ENCODE measurements at places on chromosomes 6 and 20. TPM values are rescaled to one million over a fixed set of nuclear protein-coding genes. Genes with fewer than 3 reads are reported as not detected.

The MYCT1 gene
- 13.3 TPM for total RNA-seq

DNA sequence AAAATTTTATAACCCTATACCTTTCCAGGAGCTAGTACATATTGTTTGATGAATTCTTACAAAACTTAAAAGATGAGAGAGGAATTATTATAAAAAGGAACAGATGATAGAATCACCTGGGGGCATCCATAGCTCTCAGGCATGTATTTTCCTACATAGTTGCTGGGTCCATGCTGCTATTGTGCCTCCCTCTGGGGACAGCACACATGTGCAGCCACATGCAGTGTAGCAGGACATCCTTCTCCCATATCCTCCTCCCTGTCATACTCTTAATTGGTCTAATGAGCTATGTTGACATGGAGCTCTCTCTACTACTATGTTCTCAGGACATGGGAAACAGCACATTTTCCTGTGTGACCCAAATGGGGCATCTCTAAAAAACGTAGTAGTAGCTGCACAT, 898.2 kb upstream of the MAP3K7 start:
- DNase-seq, result no peak

The EYS gene
- total RNA-seq, result not detected

GRCh38 chr6:66421570-66421969, 714.5 kb upstream of the EYS start:
- DNase-seq, result no peak

The E2F1 gene
- 2.9 TPM for total RNA-seq

The COL9A3 gene
- total RNA-seq, result 13.4 TPM

The TFAP2C gene
- 2.3 TPM for total RNA-seq

DNA sequence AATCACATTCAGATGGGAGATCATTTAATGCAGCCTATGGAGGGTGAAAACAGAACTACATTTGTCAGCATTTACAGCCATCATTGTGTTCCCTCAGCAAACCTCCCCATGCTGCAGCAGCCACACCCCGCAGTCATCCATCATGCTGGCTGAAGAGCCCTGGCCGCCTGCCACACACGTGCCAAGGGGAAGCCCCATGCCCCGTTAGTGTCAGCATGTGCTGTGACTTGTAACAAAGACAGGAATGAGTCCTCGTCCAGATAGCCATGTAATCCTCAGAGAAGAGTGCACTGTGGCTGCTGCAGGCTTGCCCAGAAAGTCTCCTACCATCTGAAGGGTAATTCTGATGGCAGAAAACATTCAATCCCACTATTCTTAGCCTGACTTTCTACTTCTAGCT, 1097.8 kb downstream of the KIF16B start:
- DNase-seq, result no peak

GRCh38 chr6:20112241-20112640, 100.0 kb downstream of the MBOAT1 start:
- no peak for DNase-seq

DNA sequence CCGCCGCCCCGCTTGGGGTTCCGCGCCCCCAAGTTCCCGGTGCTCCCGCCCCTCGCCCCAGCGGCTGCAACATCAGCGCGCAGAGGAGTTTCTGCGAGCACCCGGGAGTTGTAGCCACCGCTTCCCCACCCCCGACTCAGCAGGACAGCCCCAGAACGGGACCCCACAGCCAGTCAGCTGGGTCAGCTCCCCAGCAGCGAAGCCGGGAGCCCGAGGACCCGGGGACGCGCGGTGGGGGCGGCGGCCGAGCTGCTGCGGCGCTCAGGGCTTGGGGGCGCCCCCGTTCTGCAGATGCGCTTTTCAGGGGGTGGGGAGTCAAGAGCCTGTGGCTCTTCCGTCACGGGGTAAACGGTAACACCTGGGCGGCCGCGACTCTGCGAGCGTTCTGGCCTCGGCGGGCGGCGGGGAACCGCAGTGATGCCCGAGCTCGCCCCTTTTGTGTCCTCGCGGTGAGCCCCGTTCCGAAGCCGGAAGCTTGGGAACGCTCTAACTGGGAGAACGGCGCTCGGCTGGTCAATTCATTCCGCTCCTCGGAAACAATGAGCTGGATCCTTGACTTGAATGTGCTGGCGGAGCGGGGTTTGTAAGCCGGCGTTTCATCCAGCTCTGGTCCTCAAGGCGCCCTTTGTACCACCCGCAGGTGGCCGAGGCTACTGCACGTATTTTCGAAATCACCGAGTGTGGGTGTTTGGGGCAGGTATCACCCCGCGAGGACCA, 774 bp downstream of the PLEKHG1 start:
- DNase-seq, result no peak

DNA sequence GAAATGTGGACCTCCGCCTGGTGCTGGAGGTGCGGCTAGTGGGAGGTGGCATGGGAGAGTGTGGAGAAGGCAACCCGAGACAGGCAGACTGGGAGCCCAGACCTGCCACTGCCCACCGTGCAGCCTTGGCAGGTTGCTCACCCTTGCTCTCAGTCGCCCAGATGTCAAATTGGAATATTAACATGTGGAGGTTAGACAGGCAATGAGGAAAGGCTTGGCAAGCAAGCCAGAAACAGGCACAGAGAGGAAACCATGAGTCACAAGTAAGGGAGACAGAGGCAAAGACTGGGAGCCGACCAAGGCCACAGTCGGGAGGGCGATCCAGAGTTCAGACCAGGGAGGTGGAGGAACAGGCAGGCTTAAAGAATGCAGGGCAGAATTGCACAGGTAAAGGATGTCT, 178.2 kb downstream of the FOXC1 start:
- no peak for DNase-seq

The NKX2-2 gene
- total RNA-seq, result not detected

GRCh38 chr20:63382551-63383300, 21.6 kb upstream of the CHRNA4 start:
- DNase-seq, result no peak

The HNF4A gene
- total RNA-seq, result 0.63 TPM

The HCK gene
- 9.0 TPM for total RNA-seq

DNA sequence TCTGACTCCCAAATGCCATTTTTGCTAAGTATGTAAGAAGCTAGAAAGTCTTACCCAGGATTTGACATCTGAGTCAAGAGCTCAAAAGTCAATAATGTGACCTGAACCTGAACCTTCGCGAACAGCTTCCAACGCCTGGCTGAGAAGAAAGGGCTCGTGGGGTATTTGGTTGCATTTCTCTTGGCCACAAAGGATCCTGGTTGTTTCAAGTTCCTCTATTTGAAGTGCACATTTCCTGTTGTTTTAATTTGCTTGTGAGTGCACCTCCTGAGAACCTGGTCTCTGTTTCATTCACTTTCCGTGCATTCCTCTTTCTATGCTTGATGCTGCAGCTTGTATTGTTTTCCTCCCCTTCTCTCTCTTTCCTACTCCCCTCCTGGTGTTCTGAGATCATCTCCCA, 212.5 kb downstream of the FOXA2 start:
- DNase-seq, result no peak

The CCDC170 gene
- total RNA-seq, result 0.42 TPM

- no peak for DNase-seq
Measured at GRCh38 chr6:45983062-45983461, 32.6 kb downstream of the CLIC5 start.

The NFKBIL1 gene
- 24.4 TPM for total RNA-seq

- no peak for DNase-seq
Measured at GRCh38 chr20:31945785-31946184, 6.1 kb downstream of the PDRG1 start.

DNA sequence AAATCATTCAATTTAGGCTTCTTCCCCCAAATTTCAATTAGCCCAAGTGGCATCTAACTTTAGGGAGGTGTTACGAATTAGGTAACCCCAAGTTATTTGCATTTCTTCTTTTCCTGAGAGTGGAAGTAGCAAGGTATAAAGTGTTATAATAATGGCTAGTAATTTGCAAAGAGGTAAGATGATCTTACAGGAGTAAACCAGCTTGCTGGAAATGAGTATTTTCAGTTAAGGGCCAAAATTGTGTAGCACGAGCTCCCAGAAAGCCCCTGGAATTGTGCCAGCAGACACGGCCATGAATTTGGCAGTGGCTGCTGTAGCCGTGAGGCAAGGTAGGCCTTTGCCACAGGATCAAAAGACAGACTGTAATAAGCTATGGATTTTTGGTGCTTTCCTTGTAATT, 38.0 kb downstream of the CITED2 start:
- no peak for DNase-seq

- DNase-seq, result peak; percentile 96
Measured at GRCh38 chr6:36442671-36443470, at the start of the genes KCTD20 and PXT1. Gene KCTD20, plus strand, starts transcription at chr6:36443000. Its CDS starts 27,098 bp downstream, at chr6:36470098. Gene PXT1, minus strand, starts transcription at chr6:36442854. Its CDS starts 16,772 bp downstream, at chr6:36426082.

The EEF1A2 gene
- total RNA-seq, result 7.2 TPM
